ENCODE measurements at places on chromosomes 3 and 15. TPM values are rescaled to one million over a fixed set of nuclear protein-coding genes. Genes with fewer than 3 reads are reported as not detected.
A peak's percentile ranks its signal among the peaks of the same experiment; 100 is the strongest.

- peaks cover 2% of the 10 kb centered on the region for H3K36me3 ChIP-seq
- no peaks in the 10 kb centered on the region for H3K27me3 ChIP-seq
- no peak for DNase-seq
- H3K4me3 ChIP-seq: no peak overlapping the region
- no peaks in the 10 kb centered on the region for H3K4me1 ChIP-seq
Measured at GRCh38 chr3:45489730-45490309, 101.4 kb downstream of the LARS2 start.

DNA sequence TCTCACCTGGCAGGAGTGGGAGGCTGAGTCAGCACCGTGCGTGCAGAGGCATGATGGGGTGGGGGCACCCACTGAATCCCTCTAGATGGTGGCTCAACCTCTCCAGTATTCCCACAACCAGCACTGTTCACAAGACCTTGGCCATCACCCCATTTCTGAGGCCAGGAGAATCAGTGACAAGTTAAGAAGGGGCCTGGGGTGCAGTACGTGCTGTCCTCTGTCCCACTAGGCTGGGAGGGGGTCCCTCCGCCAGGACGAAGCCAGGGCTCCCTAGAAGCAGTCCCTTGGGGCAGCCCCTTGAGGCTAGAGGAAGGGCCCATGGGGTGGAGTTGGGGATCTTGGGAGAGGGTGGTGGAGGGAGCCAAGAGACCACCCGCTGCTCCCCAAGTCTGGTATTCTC lies 4.8 kb downstream of the MYL3 start:
- H3K4me1 ChIP-seq: no peaks in the 10 kb centered on the region
- H3K4me3 ChIP-seq: no peak overlapping the region
- no peak for DNase-seq
- H3K27me3 ChIP-seq: peaks cover 5% of the 10 kb centered on the region
- H3K36me3 ChIP-seq: no peaks in the 10 kb centered on the region

- H3K4me1 ChIP-seq: no peaks in the 10 kb centered on the region
- H3K36me3 ChIP-seq: no peaks in the 10 kb centered on the region
- no peak overlapping the region for H3K27ac ChIP-seq
- DNase-seq: no peak
Measured at GRCh38 chr15:101391981-101392640, 97.1 kb upstream of the SNRPA1 start.

DNA sequence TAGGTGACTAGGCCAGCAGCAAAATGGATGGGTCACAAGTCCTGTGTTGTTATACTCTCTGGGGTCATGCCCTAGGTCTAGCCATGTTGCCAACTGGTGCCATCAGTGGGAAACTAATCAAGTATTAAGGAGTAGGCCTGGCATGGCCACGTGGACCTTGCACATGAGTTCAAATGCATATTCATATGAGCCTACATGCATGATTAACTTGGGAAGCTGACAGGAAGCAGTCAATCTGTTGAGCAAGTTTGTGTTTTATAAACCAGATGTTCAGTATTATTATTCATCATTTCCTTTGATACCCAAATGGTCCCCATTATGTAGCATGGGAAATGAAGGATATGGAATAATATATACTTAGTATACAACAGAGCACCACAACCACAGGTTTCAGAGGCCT lies 95.0 kb downstream of the LRTM1 start:
- no peak overlapping the region for H3K4me3 ChIP-seq
- H3K27ac ChIP-seq: no peak overlapping the region
- no peak for DNase-seq
- no peaks in the 10 kb centered on the region for H3K27me3 ChIP-seq

DNA sequence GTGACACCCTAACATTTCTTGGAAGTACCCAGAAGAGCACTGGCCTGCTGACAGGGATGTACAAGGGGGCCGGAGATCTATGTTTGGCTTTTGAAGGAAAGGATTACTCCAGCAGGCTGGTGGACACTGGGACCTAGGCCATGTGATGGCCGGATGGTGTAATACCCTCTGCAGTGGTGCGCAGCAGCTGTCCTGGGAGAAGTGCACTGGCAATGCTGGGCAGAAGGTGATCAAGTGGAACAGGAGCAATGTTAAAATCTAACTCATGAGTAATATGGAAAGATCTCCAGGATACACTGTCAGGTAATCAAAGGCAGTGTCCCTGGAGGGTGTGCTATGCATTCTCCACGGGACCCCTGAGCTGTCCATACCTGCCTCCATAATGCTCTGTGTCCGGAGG lies 71.2 kb upstream of the POMGNT2 start:
- peaks cover 7% of the 10 kb centered on the region for H3K4me1 ChIP-seq
- no peak for DNase-seq
- no peak overlapping the region for H3K4me3 ChIP-seq
- H3K27me3 ChIP-seq: no peaks in the 10 kb centered on the region

HACL1 gene
- 20.6 TPM for total RNA-seq

ROPN1 gene
- total RNA-seq: not detected

GRCh38 chr3:5122030-5122740 lies at the start of gene ARL8B:
Gene ARL8B, plus strand, starts transcription at chr3:5122292. Its CDS starts 174 bp downstream, at chr3:5122466.
- DNase-seq: peak; percentile 87
- H3K36me3 ChIP-seq: no peaks in the 10 kb centered on the region
- peak within 1 kb of the TSS; percentile 99 for H3K4me3 ChIP-seq

- no peak for DNase-seq
- no peaks in the 10 kb centered on the region for H3K4me1 ChIP-seq
- no peak overlapping the region for H3K4me3 ChIP-seq
- H3K27ac ChIP-seq: no peak overlapping the region
- H3K36me3 ChIP-seq: no peaks in the 10 kb centered on the region
Measured at GRCh38 chr3:156216216-156216615, 95.8 kb downstream of the KCNAB1 start.

- H3K36me3 ChIP-seq: no peaks in the 10 kb centered on the region
- H3K4me1 ChIP-seq: no peaks in the 10 kb centered on the region
- H3K27ac ChIP-seq: no peak overlapping the region
- H3K27me3 ChIP-seq: no peaks in the 10 kb centered on the region
Measured at GRCh38 chr3:194973366-194974000, 287.8 kb downstream of the FAM43A start.

GRCh38 chr3:87367736-87368135 lies 91.4 kb upstream of the POU1F1 start:
- H3K27me3 ChIP-seq: no peaks in the 10 kb centered on the region
- no peaks in the 10 kb centered on the region for H3K4me1 ChIP-seq
- H3K4me3 ChIP-seq: no peak overlapping the region
- no peaks in the 10 kb centered on the region for H3K36me3 ChIP-seq
- no peak overlapping the region for H3K27ac ChIP-seq

DNA sequence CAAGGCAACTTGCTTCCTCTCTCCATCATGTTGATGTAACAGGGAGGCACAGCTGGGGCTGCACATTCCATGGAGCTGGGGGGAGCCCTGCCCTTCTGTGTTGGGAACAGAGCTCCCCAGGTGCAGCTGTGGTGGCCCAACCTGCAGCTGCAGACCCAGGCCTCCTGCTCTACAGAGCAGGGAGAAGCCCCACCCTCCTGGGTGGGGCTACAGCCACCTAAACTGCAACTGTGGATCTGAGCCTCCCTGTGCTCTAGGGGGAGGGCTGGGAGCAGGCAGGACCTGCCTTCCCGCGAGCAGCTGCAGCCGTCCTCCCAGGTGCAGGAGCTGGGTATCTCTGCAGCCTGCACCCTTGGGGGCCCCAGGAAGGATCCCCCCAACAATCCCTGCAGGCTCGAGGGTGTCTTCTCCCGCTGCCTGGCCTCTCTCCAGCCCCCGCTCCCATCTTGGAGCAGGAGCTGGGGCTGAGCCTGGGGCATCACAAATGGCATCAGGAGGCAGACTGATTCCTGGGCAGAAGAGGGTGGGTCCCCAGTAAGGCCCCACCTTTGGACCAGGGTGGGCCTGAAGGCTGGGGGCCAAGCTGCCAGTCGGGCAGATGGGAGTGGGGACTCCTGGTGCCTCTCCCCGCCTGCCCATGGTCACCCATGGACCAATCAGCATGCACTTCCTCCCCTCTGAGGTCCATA lies 7.4 kb downstream of the LRRC58 start:
- no peak overlapping the region for H3K4me3 ChIP-seq
- H3K27ac ChIP-seq: no peak overlapping the region
- no peaks in the 10 kb centered on the region for H3K36me3 ChIP-seq
- no peaks in the 10 kb centered on the region for H3K27me3 ChIP-seq
- H3K4me1 ChIP-seq: no peaks in the 10 kb centered on the region
- DNase-seq: no peak

DNA sequence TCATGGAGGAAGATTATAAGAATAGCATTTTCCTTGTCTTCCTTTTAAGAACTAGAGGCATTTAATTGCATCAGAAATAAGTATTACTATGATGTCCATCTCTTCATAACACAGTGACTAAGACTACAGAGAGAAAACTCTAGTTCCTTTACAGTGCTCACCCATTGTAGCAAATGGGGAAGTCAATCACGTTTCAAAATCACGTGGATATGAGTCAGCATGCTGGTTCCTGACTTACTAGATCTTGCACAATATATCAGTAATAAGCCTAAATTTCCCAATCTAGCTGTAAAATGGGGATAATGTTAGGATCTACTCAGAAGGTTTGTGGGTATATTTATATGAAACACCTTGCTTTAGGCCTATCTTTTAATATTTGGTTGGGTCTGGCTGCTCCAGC lies 254.8 kb upstream of the EOMES start:
- no peaks in the 10 kb centered on the region for H3K4me1 ChIP-seq
- peak; percentile 2 for DNase-seq
- H3K36me3 ChIP-seq: no peaks in the 10 kb centered on the region
- no peak overlapping the region for H3K4me3 ChIP-seq

- H3K27me3 ChIP-seq: no peaks in the 10 kb centered on the region
- H3K27ac ChIP-seq: no peak overlapping the region
- no peak overlapping the region for H3K4me3 ChIP-seq
- DNase-seq: no peak
- H3K4me1 ChIP-seq: peaks cover 14% of the 10 kb centered on the region
Measured at GRCh38 chr3:23648996-23649395, 156.8 kb upstream of the UBE2E1 start.

- H3K27me3 ChIP-seq: no peaks in the 10 kb centered on the region
- DNase-seq: no peak
- no peaks in the 10 kb centered on the region for H3K4me1 ChIP-seq
- no peak overlapping the region for H3K27ac ChIP-seq
- no peak overlapping the region for H3K4me3 ChIP-seq
Measured at GRCh38 chr3:26920646-26921478, 298.3 kb downstream of the LRRC3B start.

SNX22 gene
- 0.17 TPM for total RNA-seq

LRRN1 gene
- total RNA-seq: 0.33 TPM

DNA sequence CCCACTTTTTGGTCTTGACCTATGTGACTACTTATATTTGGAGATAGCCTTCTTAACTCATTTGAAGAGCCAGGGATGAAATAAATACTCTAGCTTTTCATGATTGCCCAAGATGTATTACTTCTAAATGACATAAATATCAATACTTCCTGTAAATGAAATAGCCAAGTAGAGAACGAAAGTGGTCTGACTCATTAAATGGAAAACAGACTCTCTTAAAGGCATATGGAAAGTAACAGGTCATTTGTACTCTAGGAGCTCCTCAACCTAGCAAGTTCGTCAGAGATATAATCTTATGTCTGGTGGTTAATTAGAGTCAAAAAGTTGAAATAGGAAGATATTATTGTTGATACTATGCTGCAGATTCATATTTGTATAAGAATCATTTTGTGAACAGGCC lies 1105.4 kb downstream of the TUSC7 start:
- H3K27ac ChIP-seq: no peak overlapping the region
- no peak overlapping the region for H3K4me3 ChIP-seq
- H3K36me3 ChIP-seq: no peaks in the 10 kb centered on the region

GOLGA8Q gene
- 0.33 TPM for total RNA-seq

- H3K4me1 ChIP-seq: peaks cover 12% of the 10 kb centered on the region
- H3K36me3 ChIP-seq: no peaks in the 10 kb centered on the region
- DNase-seq: no peak
- H3K27me3 ChIP-seq: peaks cover 6% of the 10 kb centered on the region
Measured at GRCh38 chr15:68339481-68339880, 61.9 kb downstream of the FEM1B start.

GRCh38 chr15:56760186-56760585 lies 26.9 kb upstream of the ZNF280D start:
- no peaks in the 10 kb centered on the region for H3K36me3 ChIP-seq
- peak; percentile 60 for DNase-seq
- H3K27me3 ChIP-seq: no peaks in the 10 kb centered on the region
- no peak overlapping the region for H3K27ac ChIP-seq
- no peak overlapping the region for H3K4me3 ChIP-seq
- peaks cover 12% of the 10 kb centered on the region for H3K4me1 ChIP-seq

- H3K36me3 ChIP-seq: no peaks in the 10 kb centered on the region
- no peak overlapping the region for H3K4me3 ChIP-seq
- DNase-seq: peak; percentile 65
- H3K27ac ChIP-seq: no peak overlapping the region
- no peaks in the 10 kb centered on the region for H3K27me3 ChIP-seq
Measured at GRCh38 chr15:28861031-28861534, 12.6 kb upstream of the GOLGA6L7 start.

GRCh38 chr15:51759557-51760070 lies 8.2 kb downstream of the TMOD2 start:
- no peak overlapping the region for H3K27ac ChIP-seq
- DNase-seq: peak; percentile 97
- no peak overlapping the region for H3K4me3 ChIP-seq
- H3K36me3 ChIP-seq: no peaks in the 10 kb centered on the region
- no peaks in the 10 kb centered on the region for H3K27me3 ChIP-seq

DNA sequence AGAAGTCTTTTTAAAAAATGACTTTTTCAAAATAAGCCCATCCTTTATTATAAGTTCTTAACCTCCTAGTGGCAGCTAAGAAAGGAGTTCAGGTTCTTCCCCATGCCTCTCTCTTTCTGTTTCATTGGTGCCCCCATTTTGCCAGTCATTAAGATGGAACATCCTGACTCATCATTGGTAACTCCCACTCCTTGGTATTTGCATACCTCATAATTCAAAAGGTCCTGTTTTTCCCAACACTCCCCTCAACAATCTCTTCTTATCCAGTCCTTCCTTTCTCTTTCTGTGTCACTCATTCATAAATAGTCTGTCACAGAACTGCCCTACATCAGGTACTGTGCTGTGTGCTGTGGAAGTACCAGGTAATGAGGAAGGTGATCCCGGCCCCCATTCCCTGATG lies 394.0 kb downstream of the FOXP1 start:
- no peak overlapping the region for H3K4me3 ChIP-seq
- H3K27me3 ChIP-seq: no peaks in the 10 kb centered on the region
- H3K36me3 ChIP-seq: no peaks in the 10 kb centered on the region
- H3K27ac ChIP-seq: no peak overlapping the region

FAM174B gene
- 1.0 TPM for total RNA-seq

- H3K4me3 ChIP-seq: no peak overlapping the region
- no peak for DNase-seq
- no peaks in the 10 kb centered on the region for H3K36me3 ChIP-seq
Measured at GRCh38 chr3:101989578-101990200, 140.4 kb downstream of the NFKBIZ start.

GRCh38 chr15:47439146-47440111 lies 277.9 kb upstream of the SEMA6D start:
- DNase-seq: peak; percentile 65
- no peaks in the 10 kb centered on the region for H3K27me3 ChIP-seq
- no peaks in the 10 kb centered on the region for H3K36me3 ChIP-seq
- no peak overlapping the region for H3K4me3 ChIP-seq

GRCh38 chr15:83356501-83357399 lies 72.3 kb upstream of the BNC1 start:
- no peaks in the 10 kb centered on the region for H3K36me3 ChIP-seq
- peaks cover 5% of the 10 kb centered on the region for H3K27me3 ChIP-seq
- H3K4me1 ChIP-seq: no peaks in the 10 kb centered on the region
- no peak for DNase-seq
- H3K27ac ChIP-seq: no peak overlapping the region

SPTBN5 gene
- 0.26 TPM for total RNA-seq

APBA2 gene
- 18.2 TPM for total RNA-seq

Data from fibroblast of lung (primary cell).